GM23248 (cell line): ENCODE measurements at places on chromosomes 12 and 14. TPM values are rescaled to one million over a fixed set of nuclear protein-coding genes. Genes with fewer than 3 reads are reported as not detected.

DNA sequence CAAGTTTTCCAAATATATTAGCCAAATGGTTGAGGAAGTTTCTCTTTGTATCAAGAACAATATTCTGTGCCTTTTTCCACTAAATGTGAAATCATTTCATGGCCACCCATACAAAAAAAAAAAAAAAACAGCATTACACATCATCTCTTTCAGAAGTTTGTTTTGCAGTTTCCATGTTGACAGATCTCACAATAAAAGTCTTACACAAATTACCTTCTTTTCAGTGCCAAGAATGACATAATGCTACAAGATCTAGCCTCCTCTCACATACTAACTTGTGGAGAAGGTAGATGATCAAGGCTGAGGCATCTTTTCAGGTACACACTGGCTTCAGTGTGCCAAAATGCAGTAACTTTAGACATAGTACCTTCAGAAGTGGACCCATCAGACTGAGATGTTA, 35.3 kb downstream of the PRKD1 start:
- DNase-seq: peak; percentile 43

DNA sequence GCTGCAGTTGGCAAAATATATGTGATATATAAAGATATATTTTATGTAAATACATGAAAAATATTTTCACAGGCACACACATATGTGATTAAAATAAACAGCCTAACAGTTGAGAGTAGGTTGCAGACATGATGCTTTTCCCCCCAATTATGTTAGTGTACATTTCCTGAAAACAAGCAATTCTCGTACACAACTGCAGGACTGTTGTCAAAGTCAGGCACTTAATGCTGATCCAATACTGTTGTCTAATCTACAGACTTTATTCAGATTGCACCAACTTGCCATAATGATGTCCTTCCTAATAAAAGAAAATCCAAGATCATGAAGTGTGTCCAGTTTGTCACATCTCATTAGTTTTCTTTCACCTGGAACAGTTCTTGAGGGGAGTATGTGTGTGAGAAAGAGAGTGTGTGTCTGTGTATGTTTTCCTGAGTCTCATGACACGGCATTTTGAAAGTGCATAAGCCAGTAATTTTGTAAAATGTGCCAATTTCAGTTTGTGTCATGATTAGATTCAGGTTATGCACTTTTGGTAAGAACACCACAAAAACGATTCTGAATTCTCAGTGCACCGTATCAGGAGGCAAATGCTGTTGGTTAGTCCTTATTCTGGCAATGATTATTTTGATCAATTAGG, 16.5 kb upstream of the SEL1L start:
- DNase-seq: no peak

DNA sequence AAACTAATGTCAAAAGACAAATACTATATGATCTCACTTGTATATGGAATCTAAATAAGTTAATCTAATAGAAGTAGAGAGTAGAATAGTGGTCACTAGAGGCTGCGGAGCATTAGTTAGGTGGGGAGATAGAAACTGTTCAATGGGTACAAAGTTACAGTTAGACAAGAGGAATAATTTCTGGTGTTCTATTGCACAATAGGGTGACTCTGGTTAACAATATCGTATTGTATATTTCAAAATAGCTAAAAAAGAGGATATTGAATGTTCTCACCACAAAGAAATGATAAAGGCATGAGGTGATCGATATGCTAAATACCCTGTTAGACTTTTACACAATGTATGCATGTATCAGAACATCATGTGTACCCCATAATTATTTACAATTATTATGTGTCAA, 42.9 kb downstream of the IGF1 start:
- DNase-seq: no peak

DNA sequence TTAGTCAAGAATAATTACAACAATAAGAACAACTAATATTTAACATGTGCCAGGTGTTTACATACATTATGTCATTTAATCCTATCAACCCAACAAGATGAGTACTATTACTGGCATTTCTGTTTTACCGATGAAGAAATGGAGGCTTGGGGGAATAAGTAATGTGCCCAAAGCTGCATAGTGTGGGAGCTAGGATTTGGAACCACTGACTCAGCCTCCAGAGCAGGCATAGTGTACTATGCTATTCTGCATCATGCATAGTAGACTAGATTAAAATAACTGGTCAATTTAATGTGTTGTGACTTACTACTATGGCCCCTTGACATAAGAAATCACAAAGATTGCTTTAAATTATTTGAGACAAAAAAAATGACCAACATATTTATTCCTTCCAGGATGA, 9.5 kb downstream of the GPR19 start:
- peak; percentile 68 for DNase-seq

GRCh38 chr14:28321475-28322244, 444.9 kb upstream of the FOXG1 start:
- no peak for DNase-seq

DNA sequence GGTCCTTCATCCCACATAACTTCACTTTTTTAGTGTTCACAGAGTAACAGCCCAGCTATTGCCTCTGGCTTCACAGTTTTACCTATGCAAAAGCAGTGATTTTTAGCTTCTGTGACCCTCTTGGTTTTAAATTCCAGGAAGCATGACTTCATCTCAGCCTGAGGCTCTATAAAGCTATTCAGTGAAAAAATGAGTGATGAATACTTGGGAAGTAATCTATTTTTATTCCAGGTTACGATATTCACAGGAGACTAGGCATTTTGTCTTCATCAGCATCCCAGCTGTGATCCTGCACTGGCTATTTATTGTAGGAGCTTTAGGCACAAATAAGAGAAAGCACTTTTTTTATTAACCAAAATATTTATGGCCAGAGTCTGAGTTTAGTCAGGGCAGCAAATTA, 164.8 kb downstream of the SNAPC1 start:
- DNase-seq: peak; percentile 75

GRCh38 chr12:57101892-57102695, 9.1 kb downstream of the STAT6 start:
- no peak for DNase-seq

GRCh38 chr12:75260316-75260715, 50.7 kb upstream of the KCNC2 start:
- DNase-seq: no peak

DNA sequence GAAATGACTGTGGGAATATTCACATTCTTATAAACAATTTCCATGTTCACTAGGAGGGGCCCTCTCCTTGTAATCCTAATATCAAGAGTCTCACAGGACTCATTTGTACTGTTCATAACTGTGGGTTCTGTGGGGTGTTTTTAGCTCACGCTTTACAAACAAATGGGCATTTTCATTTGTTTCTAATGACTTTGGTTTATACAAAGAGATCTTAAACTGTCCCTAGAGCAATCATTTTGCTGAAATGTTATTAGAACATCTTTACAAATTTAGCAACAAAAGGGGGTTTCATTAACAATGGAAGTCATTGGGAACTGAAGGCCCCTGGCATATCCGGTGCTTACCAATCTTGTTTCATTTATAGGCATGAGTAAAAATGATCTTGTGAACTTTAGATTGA, 370.5 kb downstream of the TRHDE start:
- DNase-seq: no peak

GRCh38 chr12:132953771-132954170, 2.3 kb downstream of the ZNF605 start:
- no peak for DNase-seq

GRCh38 chr12:18250313-18250916, 10.9 kb upstream of the PIK3C2G start:
- peak; percentile 84 for DNase-seq

DNA sequence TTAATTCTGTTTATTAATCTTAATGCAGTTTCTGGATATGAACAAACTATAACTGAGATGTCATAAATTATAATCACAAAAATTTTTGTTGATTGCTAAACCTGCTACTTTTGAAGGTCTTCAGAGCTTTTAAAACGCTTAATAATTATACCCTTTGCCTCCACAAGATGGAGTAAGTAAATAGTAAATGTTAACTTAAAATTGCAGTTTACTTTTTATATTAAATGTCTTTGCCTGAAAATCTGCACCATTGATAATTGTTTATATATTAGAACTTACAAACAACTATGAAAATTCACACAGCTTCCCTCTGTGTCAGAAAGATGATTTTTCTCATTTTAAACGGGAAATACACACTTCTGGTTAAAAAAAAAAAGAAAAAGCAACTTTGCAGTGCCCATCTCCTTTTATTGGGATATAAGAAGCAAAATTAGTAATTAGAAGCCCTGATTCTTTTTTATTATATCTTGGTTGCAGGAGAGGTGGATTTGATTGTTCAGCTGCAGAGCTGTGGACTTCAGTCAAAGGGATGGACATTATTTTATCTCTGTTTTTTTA, 35.6 kb downstream of the SCFD1 start:
- peak; percentile 39 for DNase-seq

DNA sequence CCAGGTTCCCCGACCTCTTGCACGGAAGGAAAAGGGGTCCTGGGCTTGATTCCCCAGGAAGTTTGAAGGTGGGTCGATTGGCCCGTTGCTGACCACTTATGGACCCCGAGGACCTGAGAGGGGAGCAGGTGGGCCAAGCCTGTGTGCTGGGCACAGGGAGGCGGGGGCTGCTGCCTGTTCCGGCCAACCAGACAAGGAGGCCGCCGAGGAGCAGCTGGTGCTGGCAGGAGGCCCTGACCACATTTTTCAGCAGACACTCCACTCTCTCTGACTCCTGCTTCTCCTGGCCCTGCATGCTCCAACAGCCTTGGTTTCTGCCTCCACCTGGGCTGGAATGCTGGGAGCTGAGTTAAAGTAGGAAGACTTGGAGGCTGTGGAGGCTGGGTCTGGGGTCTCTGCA, 42.8 kb downstream of the NOS1 start:
- no peak for DNase-seq

GRCh38 chr14:100476012-100476822, 111.0 kb downstream of the BEGAIN start:
- DNase-seq: peak; percentile 95

DNA sequence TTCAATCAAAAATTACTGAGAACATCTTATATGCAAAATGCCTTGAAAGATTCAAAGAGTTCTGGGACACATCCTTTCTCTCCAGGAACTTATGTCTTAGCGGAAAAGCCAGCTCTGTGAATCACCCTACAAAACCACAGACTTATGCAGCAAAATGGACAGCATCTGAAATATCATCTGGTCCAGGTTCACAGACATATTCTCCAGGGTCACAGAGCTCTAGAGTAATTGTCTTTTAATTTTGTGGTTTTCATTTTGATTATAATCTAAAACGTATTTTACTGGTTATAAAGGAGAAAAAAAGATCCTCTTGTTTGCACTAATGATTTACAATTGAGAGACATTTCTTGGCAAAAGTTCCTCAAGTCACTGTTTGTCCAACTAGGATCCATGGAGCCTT, 246.2 kb downstream of the MSRB3 start:
- DNase-seq: peak; percentile 91

DNA sequence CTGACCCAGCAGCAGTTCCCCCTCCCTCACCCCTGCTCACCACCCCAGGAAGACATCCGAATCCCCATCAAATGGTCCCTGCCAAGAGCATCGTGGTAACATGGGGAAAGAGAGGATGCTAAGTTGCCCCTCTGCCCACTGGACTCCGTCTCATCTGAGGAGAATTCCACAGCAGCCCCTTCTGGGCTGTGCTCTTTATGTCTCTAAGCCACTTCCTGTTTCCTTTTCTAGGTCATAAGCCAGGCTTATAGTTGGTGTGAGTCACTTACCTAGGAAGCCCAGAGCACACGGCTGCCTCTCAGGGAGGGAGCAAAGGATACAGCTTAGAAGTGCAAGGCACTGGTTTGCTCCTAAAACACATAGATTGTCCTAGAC, 76.0 kb downstream of the VCPKMT start:
- DNase-seq: peak; percentile 79

DNA sequence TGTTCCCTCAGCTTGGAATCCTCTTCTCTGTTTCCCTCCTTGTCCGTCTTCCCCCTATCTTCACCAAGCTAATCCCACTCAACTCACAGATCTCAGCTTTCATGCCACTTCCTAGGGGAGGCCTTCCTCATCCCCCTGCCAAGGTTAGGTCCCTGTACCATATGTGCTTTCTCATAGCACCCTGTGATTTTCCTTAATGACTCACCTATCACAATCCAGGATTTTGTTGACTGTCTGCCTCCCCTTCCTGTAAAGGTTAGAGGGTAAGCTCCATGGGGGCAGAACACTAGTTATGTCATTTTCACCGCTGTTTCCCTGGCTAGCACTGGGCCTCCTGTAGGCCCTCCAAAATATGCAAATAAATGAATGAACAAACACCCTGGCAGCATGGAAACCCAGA, 57.6 kb downstream of the CRADD start:
- DNase-seq: no peak

DNA sequence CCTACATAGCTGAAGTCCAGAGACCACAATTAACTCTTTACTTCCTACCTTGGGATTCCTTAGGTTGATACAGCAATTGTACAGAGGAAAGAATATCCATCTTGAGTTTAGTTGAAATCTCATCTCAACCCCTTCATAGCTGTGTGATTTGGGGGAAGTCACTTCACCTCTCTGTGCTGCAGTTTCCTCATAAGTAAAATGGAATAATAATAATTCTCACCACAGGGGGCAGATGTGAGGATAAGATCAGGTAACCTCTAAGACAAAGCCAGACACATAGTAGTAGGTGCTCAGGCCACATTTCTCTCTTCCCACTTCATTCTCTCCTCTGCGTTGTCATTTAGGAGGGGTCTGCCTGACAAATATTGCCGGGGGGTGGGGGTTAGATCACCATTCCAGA, 6.7 kb downstream of the FOXN4 start:
- DNase-seq: no peak

DNA sequence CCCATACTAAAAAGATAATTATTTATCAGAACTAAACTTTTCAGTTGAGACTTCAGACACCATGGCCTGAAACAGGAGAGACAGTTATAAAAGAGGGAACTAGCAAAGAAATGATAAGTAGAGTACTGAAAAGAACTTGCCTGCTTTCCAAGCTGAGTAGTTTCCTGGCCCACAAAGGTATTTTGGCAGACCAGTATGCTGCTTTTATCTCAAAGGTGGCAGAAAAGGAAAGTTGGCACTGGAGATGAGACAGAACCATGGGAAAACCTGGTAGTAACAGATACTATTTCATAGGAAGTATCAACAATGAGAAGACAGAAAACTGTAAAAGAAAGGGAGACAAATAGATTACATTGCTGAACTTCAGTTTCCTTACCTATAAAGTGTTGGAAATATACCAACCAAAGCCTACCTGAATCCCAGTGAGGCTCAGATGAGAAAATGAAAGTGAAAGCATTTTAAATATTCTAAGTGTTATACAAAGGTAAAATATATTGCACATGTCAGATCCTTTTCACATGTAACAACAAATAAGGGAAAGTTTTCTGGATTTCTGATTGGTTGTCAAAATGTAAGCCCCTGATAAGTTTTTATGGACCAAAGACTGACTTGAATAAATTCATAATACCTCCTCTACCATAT, 155.3 kb upstream of the FSCB start:
- no peak for DNase-seq

GRCh38 chr12:28108599-28108998, 81.7 kb upstream of the CCDC91 start:
- no peak for DNase-seq

IGFBP6 gene
- 1,132 and 1,614 TPM in 2 replicates for total RNA-seq

KRT79 gene
- not detected in 2 replicates for total RNA-seq

HOXC13 gene
- not detected in 2 replicates for total RNA-seq

USP5 gene
- total RNA-seq: 96.2 and 97.5 TPM in 2 replicates

ACVRL1 gene
- 67.4 and 114 TPM in 2 replicates for total RNA-seq

TAS2R20 gene
- 1.8 and 2.5 TPM in 2 replicates for total RNA-seq

TRIM9 gene
- total RNA-seq: 0.32 TPM in 1 of 2 replicates, not detected in the other

TOGARAM1 gene
- 12.2 and 14.4 TPM in 2 replicates for total RNA-seq

A2M gene
- total RNA-seq: 34.9 and 60.6 TPM in 2 replicates

PRPH gene
- not detected in 2 replicates for total RNA-seq

IFI27 gene
- not detected in 2 replicates for total RNA-seq
